ENCODE measurements at places on chromosomes 16 and 17.

DNA sequence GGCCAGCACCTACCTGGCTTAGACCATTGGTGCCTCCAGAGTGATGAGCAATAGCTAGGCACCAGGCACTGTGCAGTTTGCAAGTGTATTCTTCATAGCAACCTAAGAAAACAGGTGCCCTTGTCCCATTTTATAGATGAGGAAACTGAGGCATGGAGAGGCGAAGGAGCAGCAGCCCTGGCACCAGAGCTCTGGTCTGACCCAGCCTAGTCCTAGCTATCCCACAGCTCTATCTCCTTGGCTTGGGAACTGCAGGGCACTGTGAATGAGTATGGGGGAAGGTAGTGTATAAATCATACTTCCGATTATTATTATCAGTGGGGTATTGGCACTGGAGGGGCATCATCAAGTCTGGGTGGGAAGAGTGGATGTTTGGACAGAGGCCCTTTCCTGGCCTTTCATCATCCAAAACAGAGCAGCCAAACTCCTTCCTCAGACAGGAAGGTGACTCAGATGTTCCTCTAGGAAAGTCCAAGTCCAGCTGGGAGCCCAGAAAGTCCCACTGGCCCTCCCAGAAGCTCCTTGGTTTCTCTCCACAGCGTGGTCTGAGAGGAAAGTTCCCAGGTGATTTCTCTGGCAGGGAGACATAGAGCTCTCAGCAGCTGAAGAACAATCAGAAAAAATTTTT is 32.0 kb upstream of the PLLP start:
- H3K4me3 ChIP-seq = no peak overlapping the region
- H3K4me1 ChIP-seq = peaks cover 29% of the 10 kb centered on the region
- H3K36me3 ChIP-seq = no peaks in the 10 kb centered on the region
- no peak for DNase-seq
- no peaks in the 10 kb centered on the region for H3K27me3 ChIP-seq
- no peak overlapping the region for H3K27ac ChIP-seq

- H3K27ac ChIP-seq = peak overlapping the region; percentile 91
- peak overlapping the region; percentile 75 for H3K4me3 ChIP-seq
- peaks cover 19% of the 10 kb centered on the region for H3K4me1 ChIP-seq
- no peaks in the 10 kb centered on the region for H3K27me3 ChIP-seq
- H3K36me3 ChIP-seq = no peaks in the 10 kb centered on the region
These were observed 961 bp upstream of the MAP3K3 start for GRCh38 chr17:63621229-63621683.

DNA sequence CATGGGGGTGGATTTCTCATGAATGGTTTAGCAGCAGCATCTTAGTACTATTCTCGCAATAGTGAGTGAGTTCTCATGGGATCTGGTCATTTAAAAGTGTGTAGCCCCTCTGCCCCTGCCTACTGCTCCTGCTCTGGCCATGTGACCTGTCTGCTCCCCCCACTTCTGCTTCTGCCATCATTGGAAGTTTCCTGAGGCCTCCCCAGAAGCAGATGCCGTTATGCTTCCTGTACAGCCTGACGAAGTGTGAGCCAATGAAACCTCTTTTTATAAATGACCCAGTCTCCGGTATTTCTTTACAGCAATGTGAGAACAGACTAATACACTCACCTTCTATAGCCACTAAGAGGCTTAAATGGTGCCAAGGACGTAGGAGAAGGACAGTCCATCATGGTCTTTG is 51.5 kb downstream of the NOL11 start:
- no peak overlapping the region for H3K27ac ChIP-seq
- H3K36me3 ChIP-seq = no peaks in the 10 kb centered on the region
- H3K4me3 ChIP-seq = no peak overlapping the region
- no peaks in the 10 kb centered on the region for H3K27me3 ChIP-seq

DNA sequence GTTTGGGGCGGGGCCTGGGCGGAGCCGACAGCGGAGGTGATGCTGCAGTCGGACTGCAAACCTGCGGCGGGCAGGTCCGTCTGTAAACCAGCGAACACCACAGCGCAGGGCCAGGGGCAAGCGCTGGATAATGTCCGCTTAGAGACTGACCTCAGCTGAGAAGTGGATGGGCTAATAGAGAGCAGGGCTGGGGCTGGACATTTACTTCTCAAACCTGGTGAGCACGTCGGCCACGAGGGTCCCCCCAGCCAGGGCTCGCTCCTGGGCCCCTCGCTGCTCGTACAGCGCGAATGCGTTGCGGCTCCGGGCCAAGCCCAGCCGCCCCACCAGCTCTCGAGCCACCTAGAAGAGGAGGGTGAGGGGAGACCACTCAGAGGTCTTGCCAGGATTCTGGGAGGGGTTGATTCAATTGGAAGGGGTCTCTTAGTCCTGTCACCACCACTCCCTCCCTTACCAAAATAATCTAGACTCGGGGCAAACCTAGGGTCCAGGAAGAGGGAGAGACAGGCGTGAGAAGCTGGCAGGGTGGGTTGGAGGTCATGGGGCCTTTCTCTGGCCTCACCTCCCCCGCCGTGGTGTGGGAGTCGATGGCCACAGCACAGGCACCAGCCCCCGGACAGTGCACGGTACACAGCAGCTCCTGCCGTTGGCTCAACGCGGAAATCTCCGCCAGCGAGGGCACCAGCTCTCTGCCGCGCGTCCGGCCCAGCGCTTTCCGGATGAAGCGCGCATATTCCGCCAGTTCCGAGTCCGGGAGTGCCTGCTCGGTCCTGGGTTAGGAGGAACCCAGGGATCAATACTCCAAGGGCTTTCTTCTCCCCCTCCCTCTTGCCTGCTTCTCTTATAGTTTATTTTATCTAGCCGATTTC is 5.8 kb downstream of the PLEKHH3 start:
- DNase-seq = no peak
- H3K27me3 ChIP-seq = peaks cover 3% of the 10 kb centered on the region
- H3K36me3 ChIP-seq = peaks cover 23% of the 10 kb centered on the region
- peak overlapping the region; percentile 68 for H3K4me3 ChIP-seq

GRCh38 chr17:393806-394717 is 41.5 kb upstream of the RPH3AL start:
- peaks cover 6% of the 10 kb centered on the region for H3K27me3 ChIP-seq
- H3K4me3 ChIP-seq = no peak overlapping the region
- H3K27ac ChIP-seq = no peak overlapping the region

DNA sequence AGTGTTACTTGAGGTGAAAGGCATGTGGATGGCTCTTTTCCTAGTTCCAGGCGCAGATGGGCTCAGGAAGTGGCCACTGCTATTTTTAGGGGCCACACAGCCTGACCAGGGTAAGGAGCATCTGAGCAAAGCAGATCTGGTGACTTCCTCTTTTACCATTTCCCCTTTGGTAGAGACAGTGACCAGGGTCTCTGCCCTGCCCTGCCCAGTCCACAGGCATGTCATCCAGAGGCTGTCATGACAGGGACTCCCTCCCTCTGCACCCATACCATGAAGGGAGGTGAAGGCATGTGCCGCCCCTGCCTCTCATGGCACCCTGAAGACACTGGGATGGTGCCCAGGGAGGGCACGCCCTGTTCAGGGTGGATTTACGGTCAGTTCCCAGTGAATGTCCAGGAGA is 2.2 kb downstream of the PLA2G15 start:
- H3K36me3 ChIP-seq = 0 out of 2 replicates have a peak, but pooled peaks cover 4% of the 10 kb centered on the region
- no peak overlapping the region for H3K4me3 ChIP-seq
- H3K27me3 ChIP-seq = peaks cover 37% of the 10 kb centered on the region
- DNase-seq = no peak

DNA sequence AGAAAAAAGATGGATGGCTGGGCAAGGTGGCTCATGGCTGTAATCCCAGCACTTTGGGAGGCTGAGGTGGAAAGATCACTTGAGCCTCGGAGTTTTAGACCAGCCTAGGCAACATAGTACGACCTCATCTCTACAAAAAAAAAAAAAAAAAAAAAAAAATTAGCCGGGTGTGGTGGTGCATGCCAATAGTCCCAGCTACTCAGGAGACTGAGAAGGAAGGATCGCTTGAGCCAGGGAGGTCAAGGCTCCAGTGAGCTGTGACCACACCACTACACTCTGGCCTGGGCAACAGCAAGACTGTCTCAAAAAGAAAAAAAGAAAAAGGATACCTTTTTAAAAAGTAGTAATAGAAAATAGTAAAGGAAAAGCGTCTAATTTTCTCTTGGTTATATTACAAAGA is 20.7 kb downstream of the ZNF652 start:
- no peaks in the 10 kb centered on the region for H3K27me3 ChIP-seq
- no peaks in the 10 kb centered on the region for H3K36me3 ChIP-seq
- no peak for DNase-seq
- 0 out of 2 replicates have a peak overlapping the region, but pooled peaks have one; percentile 45 for H3K27ac ChIP-seq
- H3K4me3 ChIP-seq = no peak overlapping the region

DNA sequence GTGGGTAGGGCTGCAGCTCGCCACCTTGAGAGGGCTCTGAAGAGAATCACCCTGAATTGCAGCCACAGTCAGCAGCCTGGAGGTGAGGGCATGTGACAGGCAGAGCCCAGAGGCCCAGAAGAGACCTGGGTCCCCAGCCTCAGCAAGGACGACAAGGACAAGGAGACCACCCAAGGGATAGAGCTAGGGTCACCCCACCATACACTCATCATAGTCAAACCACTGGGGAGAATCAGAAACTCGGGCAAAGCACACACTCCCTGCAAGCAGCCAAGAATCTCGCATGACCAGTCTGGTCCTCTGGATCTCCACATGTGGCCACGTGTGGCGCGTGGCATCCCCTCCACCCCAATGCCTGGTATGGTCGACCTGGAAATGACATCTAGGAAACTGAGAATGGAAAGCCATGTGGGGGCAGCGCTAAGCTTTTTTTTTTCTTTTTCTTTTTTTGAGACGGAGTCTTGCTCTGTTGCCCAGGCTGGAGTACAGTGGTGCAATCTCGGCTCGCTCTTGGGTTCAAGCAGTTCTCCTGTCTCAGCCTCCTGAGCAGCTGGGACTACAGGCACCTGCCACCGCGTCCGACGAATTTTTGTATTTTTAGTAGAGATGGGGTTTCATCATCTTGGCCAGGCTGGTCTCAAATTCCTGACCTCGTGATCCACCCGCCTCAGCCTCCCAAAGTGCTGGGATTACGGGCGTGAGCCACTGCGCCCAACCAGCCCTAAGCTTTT is 4.6 kb upstream of the SPHK1 start:
- H3K4me3 ChIP-seq = no peak overlapping the region
- H3K27ac ChIP-seq = no peak overlapping the region
- no peak for DNase-seq
- H3K27me3 ChIP-seq = peaks cover 27% of the 10 kb centered on the region

DNA sequence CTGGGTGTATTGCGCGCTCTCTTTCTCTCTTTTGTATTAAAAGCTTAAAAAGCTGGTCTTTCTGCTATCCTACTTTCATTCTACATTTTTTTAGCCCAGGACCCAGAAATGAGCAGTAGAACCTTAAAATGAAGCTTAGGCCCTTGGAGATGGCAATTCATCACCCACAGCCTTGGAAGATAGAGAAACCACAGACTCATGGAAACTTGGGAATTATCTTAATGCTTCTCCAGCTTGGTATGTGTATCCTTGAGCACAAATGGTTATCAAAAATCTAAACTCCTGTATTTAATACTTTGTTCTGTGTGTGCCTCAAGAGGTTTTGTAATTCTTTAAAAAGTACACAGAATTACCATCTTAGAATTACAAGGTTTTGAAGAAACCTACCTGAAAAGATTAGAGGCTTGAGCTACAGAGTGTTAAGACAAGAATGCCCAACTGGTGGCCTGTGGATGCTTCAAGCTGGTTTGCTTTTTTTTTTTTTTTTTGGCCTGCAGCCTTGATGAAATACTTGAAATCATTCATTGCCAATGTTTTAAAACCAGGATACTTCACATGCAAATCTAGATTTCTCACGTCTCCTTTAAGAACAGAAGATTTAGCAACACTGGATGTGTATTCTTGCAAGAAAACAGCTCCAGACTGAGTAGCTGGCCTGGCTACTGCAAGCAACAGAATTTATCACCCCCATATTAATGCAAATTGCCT is 105.0 kb downstream of the XYLT1 start:
- no peak overlapping the region for H3K4me3 ChIP-seq
- H3K27me3 ChIP-seq = no peaks in the 10 kb centered on the region
- H3K27ac ChIP-seq = peak overlapping the region; percentile 52
- peaks cover 62% of the 10 kb centered on the region for H3K4me1 ChIP-seq

DNA sequence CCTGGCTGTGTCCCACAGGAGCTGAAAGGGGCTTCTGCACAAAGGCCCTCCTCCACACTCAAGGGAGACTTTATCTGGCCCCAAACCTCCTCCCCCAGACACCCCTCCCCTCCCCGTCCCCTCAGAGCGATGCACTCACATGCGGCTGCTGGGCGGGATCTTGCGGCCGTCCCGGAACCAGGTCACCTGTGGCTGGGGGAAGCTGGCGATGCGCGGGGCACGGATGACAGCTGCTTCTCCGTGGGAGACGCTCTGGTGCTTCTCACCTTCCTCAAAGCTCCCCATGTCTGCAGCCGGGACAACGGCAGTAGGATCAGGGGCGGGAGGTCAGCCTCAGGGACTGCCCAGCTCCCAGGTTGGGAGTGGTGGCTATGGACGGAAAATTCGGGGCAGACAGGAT is 144.0 kb upstream of the CDC42EP4 start:
- no peaks in the 10 kb centered on the region for H3K27me3 ChIP-seq
- H3K4me3 ChIP-seq = no peak overlapping the region
- H3K36me3 ChIP-seq = peaks cover 18% of the 10 kb centered on the region
- H3K27ac ChIP-seq = no peak overlapping the region
- H3K4me1 ChIP-seq = no peaks in the 10 kb centered on the region
- no peak for DNase-seq

DNA sequence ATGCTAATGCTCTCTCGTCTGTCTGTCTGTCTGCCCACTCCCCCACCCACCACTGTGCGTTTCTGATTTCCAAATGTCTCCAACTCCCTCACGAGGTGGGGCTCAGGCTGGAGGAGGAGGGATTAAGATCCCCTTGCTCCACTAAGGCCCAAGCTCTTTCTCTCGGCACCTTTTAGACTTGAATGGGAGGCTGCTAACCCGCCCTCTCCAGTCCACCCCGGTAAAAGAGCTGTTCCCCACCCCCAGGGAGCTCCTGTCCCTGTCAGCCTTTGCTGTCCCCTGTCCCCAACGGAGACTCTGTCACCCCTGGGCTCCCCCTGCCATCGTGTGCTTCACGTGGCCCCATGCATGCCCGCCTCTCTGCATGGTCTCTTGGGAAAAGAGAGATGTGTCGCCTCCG is 68.5 kb upstream of the PLCG2 start:
- H3K36me3 ChIP-seq = peaks cover 20% of the 10 kb centered on the region
- DNase-seq = no peak
- no peaks in the 10 kb centered on the region for H3K27me3 ChIP-seq
- H3K27ac ChIP-seq = peak overlapping the region; percentile 32

GRCh38 chr17:8235676-8236075 is 12.2 kb downstream of the CTC1 start:
- H3K36me3 ChIP-seq = peaks cover 65% of the 10 kb centered on the region
- H3K4me3 ChIP-seq = no peak overlapping the region
- H3K4me1 ChIP-seq = no peaks in the 10 kb centered on the region
- no peaks in the 10 kb centered on the region for H3K27me3 ChIP-seq

DNA sequence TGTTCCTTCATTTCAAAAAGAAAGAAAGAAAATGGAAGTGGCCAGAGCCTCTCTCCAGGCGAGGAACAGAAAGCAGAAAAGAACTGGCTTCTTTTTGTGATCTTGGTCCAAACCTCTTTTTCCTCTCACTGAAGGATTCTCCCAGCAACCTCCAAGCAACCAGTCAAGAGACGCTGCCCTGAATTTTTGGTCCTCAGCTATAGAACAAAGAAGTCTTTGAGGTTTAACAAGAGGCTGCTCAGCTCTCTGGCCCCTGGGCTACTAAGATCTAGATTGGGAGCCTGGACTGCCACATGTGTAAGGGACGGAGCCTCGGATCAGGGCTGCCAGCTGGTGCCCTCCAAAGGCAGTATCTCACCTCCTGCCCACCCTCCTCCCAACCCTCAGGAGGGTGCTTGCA is 62.6 kb downstream of the AXIN2 start:
- no peak overlapping the region for H3K4me3 ChIP-seq
- DNase-seq = no peak
- H3K4me1 ChIP-seq = peaks cover 36% of the 10 kb centered on the region
- no peaks in the 10 kb centered on the region for H3K27me3 ChIP-seq
